NCI-H1436 treated with DMSO at 0.1 percent for 48 hours (cell line): ENCODE measurements at places on chromosomes 2 and 18.

GRCh38 chr2:54483426-54483825 lies 27.3 kb downstream of the SPTBN1 start:
- DNase-seq = no peak

DNA sequence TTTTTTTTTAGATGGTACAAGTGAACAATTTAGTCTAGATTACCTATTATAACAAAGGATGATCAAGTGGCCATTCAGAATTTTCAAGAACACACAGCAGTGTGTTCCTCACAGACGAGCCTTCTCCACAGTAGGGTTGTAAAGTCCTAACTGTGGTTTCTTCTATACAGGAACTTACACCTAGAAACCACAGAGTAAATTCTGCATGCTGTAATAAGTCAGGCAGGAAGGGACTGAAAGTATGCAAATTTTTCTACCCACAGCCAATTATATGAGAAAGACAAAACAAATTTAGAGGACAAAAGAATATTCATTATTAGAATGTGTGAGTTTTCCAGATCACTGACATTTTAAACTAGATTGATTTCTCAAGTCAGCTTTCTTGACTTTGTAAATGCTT lies 99.5 kb downstream of the RBMS1 start:
- no peak for DNase-seq

GRCh38 chr18:74715865-74716712 lies 118.4 kb downstream of the ZNF407 start:
- DNase-seq = no peak

GRCh38 chr2:217407362-217407761 lies 547.5 kb upstream of the TNP1 start:
- no peak for DNase-seq

DNA sequence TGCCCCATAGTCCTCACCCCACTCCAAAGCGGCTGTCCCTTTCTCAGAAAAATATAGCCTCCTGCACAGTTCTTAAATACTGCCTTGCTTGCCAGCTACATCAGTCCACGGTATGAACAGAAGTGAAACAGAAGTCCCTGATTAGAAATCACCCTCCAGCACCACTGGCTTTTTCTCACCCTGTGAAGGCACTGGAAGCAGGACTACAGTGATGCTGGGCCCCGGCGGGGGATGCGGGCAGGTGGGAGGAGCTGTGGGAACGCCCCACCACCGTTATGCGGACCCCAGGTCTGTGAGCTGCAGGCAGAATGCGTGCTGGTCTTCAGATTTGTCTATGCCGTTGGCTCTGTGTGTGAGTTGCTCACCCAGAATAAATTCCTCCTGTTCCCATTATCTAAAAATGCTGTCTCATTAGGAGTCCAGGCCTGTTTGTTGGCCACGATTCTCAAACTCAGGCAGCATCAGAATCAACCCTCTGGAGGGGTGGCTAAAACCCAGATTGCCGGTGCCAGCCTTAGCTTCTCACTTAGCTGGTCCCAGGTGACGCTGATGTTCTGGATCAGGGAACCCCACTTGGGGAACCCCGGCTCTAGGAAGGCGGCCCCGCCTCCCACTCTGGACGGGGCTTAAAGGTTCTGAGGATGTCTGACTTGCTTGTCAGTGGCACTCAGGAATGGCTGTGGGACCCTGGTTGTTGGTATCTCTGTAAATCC lies 224.8 kb upstream of the PXDN start:
- DNase-seq = no peak

GRCh38 chr2:122384768-122385333 lies 629.4 kb downstream of the TSN start:
- DNase-seq = peak; percentile 63

- no peak for DNase-seq
These were observed 98.1 kb downstream of the CDH2 start for GRCh38 chr18:28078849-28079248.

GRCh38 chr2:173394091-173394974 lies 39.7 kb downstream of the CDCA7 start:
- no peak for DNase-seq

DNA sequence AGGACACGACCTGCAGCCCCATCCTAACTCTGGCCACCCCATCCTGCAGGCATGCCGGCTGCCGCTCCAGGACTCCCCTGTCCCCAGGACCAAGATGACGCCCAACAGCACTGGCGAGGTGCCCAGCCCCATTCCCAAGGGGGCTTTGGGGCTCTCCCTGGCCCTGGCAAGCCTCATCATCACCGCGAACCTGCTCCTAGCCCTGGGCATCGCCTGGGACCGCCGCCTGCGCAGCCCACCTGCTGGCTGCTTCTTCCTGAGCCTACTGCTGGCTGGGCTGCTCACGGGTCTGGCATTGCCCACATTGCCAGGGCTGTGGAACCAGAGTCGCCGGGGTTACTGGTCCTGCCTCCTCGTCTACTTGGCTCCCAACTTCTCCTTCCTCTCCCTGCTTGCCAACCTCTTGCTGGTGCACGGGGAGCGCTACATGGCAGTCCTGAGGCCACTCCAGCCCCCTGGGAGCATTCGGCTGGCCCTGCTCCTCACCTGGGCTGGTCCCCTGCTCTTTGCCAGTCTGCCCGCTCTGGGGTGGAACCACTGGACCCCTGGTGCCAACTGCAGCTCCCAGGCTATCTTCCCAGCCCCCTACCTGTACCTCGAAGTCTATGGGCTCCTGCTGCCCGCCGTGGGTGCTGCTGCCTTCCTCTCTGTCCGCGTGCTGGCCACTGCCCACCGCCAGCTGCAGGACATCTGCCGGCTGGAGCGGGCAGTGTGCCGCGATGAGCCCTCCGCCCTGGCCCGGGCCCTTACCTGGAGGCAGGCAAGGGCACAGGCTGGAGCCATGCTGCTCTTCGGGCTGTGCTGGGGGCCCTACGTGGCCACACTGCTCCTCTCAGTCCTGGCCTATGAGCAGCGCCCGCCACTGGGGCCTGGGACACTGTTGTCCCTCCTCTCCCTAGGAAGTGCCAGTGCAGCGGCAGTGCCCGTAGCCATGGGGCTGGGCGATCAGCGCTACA lies 2.1 kb downstream of the GPBAR1 start:
- DNase-seq = no peak

DNA sequence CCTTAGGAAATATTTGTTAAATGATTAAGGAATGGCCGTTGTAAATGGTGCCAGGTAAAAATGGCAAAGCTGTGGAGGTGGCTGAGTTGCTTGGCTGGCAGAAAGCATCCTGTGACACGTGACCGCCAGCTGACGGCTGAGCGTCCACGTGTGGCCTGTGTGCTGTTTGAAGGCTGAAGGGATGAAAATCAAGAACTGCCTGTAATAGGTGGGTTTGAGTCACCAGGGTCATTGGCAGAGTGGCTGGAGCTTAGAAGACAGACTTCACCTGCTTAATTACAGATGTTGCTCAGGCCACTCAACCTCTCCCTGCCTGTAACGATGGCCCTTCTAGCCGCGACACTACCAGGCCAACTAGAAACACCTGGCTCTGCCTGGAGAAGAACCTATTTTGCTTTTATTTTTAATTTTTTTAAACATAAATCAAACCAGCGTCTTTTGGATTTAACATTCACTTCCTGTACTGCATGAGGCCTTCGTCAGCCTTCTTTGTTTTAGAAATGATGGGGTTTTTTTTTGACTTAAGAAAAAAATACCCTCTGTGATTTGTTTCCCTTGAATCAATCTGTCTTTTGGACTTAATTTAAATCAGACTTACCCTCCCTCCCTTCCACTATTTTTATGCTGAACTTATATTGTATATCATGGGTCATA lies 206.5 kb downstream of the PRKCE start:
- no peak for DNase-seq

GRCh38 chr2:69608109-69608508 lies 35.4 kb downstream of the AAK1 start:
- no peak for DNase-seq

GRCh38 chr2:241268716-241269445 lies 46.6 kb downstream of the HDLBP start:
- DNase-seq = no peak

DNA sequence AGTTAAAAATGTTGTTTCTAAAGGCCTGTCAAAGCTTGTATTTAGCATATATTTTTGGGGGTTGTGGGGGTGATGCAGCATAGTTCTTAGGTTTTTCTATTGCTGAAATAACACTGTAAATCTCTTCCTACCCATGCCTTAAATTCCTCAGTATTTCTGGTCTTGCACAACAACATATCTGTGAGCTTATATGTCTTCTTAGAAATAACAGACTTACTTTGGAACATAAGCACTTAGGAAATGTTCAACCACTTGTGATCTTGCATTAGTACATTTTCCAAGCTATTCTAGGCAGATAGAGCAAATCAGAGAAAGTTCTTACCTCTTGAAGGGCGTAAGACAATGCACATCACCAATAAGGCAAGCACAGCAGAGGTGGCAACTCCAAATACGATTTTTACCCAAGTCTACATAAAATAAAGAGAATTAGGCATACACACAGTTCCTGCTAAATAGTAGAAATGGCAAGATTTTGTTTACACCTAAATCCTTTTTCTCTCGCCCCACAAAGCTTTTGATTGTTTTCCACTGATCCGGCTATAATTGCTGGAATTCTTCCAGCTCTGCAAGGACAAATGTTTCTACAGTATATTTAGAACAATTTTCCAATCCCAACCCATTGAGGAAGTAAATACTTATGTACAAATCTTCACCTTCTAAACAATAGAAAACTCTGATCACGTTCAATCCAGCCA lies 512 bp downstream of the FAP start:
- DNase-seq = no peak

DNA sequence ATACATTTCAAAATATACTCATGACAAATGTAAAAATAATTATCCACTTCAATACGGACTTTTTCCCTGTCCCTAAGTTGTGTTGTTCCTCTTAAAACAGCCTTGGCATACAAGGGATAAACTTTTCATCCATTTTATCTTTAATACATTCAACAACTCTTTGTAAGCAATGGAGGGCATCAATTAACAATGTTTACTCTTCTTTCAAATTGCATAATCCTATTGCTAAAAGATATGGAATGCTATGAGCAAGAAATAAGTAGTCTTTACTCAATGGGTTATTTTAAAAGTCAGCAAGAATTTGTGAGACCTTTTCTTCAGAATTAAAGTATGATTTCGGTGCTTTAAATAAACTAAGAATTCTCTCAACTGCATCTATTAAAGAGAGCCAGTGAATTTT lies 41.9 kb downstream of the SCN9A start:
- no peak for DNase-seq

DNA sequence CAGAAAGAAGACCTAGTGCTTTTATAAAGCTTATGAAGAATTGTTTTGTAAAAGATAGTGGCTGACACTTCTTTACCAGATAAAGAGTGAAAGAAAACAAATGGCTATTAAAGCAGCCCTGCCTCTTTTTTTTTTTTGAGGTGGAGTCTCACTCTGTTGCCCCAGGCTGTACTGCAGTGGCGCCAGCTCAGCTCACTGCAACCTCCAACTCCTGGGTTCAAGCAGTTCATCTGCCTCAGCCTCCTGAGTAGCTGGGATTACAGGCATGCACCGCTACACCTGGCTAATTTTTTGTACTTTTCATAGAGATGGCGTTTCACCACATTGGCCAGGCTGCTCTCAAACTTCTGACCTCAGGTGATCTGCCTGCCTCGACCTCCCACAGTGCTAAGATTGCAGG lies 12.9 kb downstream of the ARPC2 start:
- no peak for DNase-seq

- no peak for DNase-seq
These were observed 9.5 kb downstream of the ALKAL2 start for GRCh38 chr2:278312-278926.

- no peak for DNase-seq
These were observed 19.8 kb downstream of the PDIA6 start for GRCh38 chr2:10792660-10793400.

- DNase-seq = no peak
These were observed 79.3 kb upstream of the LGALSL start for GRCh38 chr2:64374686-64375085.

DNA sequence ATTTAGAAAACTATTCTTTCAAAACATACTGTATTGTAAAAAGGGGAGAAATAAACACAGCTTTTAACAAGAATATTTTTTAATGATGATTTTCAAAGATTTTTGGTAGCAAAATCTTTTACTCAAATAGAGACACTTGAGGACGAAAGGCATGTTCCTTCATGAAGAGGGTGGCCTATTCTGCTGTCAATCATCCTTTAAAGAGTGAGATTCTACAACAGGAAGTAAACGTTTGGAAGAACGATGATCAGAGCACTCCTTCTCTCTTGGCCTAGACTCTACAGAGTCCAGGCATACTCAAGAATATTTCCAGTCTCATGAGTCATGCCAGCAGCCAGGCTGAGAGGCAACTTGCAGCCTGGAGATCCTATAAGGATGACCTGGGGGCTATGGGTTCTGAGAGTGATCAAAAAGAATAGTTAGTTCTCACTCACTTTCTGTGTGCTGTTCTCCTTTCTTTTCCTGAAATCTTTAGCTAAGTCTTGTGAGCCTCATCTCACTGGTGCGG lies 62.4 kb upstream of the TCF4 start:
- no peak for DNase-seq

DNA sequence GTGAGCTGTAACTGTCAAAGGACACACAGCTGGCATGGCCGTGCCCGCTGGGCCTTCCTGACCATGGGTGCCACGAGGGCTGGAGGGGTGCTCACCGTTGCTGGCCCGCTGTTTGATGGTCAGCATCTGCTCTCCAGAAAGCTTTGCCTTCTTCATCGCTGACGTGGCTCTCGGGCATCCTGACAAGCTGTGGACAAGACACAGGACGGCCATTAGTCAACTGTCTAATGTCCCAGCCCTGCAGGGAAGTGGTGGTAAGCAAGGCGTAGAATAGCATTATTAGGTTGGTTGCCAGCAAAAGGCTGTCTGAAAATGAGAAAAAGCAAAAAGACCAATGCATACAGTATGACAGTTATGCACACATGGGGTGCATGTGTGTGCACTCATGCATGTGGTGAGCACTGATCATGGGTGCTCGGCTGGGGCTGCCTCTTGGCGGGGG lies 64.7 kb upstream of the PXDN start:
- no peak for DNase-seq

GRCh38 chr2:29478641-29479040 lies 363.4 kb downstream of the CLIP4 start:
- no peak for DNase-seq

- peak; percentile 54 for DNase-seq
These were observed 18.5 kb downstream of the PMAIP1 start for GRCh38 chr18:59918320-59918755.

DNA sequence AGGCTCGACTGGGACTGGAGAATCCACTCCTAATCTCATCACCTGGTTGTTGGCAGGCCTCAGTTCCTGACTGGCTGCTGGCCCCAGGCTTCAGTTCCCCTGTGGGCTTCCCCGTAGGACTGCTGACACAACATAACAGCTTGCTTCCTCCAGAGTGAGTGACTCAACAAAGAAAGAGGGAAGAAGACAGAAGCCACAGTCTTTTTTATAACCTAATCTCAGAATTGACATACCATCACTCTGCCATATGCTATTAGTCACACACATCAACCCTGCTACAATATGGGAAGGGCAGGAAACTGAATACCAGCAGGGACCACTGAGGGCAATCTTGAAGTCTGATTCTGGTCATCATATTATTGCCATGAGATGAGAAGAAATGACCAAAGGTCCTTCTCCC lies 76.8 kb upstream of the SLC14A2 start:
- no peak for DNase-seq

DNA sequence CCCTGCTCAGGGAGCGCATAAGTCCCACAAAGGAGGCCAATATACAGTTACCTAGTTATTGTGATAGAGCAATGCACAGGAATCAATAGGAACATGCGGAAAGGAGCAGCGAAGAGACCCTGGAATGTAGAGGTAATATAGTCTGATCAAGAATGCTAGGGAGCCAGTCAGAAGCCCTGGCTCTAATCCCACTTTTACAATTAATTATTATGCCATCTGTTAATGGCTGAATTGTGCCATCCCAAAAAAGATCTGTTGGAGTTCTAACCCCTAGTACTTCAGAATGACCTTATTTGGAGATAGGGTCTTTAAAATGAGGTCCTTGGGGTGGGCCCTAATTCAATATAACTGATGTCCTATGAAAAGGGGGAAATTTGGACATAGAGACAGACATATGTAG lies 7.7 kb upstream of the SPATS2L start:
- DNase-seq = no peak
